ENCODE measurements at places on chromosomes 2 and 18.

DNA sequence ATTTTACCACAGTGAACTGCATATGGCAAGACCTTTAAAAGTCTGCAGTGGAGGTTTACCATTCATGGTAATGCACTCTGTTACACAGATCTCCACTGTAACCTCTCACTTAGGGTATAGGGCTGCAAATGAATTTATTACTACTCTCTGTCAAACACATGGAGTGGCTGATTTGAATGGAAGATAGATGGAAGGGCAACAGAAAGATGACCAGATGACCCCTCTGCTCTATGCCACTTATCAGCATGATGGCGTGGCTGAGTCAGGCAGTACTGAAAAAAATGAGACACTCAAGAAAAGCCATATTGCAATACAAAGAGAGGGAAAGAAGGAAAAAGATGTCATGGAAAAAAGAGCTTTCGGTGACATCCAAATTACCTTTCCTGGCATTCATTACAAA, 72.3 kb downstream of the ABCA12 start:
- no peak for DNase-seq

DNA sequence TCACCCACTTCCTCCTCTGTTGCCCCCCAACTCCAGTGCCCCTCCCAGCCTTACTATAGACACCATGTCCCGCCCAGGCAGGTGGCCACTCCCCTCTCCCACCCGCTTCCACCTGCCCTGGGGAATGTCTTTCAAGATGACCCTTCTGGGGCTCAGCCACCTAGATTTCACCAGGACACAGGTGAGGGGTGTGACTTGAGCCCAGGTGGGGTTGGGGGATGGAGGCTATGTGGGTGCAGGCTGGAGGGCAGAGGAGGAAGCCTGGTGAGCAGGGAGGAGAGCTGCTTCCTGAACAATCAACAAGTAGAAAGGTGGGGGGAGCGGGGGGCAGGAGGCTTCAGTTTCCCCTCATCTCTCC, 8.7 kb downstream of the ADRA2B start:
- DNase-seq: no peak

GRCh38 chr18:45935591-45936335, 31.4 kb downstream of the EPG5 start:
- no peak for DNase-seq

DNA sequence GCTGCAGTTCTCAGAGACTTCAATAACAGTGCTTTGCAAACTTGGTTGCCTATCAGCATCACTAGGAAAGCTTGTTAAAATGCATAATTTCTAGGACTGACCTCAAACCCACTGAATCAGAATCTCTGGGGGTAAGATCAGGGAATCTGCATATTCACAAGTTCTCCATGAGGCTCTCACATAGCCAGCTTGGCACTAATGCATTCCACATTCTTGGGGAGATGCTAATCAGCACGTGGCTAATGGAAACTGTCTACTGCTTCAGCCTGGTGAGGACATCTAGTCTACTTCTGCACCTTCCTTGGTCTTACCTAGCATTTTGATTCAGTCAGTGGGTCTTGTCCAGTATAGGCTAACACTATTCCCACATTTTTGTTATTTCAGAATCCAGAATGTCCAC, 56.3 kb downstream of the RBKS start:
- DNase-seq: no peak

- DNase-seq: no peak
Observed at GRCh38 chr2:152336854-152337510, 2.0 kb downstream of the FMNL2 start.

Data from GM04504 (cell line).